ENCODE measurements at places on chromosomes 1 and 21. TPM values are rescaled to one million over a fixed set of nuclear protein-coding genes. Genes with fewer than 3 reads are reported as not detected.

DNA sequence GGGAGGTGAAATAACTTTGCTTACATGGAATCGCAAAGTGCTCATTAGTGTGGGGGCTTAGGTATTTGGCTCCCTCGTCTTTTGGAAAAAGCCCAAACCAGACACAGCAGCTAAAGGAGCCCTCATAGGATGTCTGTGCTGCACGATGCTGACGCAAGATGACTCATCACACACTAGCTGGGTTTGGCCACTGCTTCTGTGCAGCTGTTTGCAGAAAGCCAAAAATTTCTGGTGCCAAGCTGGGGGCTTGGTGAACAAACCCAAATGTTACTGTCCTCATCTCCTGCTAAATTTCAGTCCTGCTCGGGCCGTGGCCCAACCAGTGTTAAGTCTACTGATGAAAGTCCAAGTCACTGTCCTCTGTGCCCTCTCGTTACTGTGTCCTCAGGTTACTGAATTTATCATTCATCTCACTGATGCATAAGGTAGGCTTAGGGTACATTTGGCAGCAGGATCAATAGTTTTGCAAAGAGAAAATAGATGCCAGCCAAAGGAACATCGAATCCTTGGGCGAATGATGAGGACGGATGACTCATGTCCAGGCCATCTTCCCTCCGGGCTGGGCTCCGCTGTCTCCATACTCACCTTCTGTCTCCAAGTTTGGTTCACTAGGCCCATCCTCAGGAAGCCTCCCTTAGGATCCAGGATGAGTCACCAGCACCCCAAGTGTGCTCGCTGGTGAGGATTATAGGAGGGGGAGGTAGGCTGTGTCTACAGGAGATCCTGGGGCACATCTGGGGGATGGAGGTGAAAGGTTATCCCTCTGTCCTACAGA lies 177.7 kb downstream of the ADSS2 start:
- DNase-seq = peak; percentile 55

GRCh38 chr1:190494451-190494850 lies 16.8 kb upstream of the BRINP3 start:
- no peak for DNase-seq

DNA sequence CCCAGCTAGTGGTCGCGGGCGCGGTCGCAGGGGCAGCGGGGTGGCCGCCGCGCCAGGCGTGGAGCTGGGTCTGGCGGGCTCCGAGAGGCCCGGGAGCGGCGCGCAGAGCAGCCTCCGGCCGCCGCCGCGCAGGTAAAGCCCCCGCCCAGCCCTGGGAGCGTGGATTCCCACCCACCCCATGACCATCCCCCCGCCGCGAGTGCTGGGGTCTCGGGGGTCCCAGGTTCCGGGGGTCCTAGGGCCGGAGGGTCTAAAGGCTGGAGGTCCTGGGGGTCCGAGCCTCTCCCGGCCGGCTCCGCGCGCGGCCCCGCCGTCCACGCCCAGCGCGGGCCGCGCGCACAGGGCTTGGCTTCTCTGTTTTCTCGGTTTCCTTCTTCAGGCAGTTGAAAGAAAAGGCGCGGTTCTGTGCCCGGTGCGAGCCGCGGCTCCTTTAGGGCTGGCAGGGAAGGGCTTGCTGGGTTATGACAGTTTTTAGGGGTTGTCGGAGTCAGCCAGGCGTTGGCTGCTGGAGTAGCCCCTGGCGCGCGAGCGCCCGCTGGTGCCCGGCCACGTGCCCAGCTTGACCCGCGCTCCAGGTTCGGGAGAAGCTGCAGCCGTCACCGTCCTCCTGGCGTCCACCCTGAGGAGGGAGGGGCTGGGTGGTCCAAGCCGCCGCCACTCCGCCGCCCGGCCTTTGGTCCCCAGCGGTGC lies 359 bp downstream of the LRRC3 start:
- peak; percentile 60 for DNase-seq

- DNase-seq = no peak
Measured at GRCh38 chr1:30756545-30757351, 826 bp downstream of the LAPTM5 start.

SPATA1 gene
- polyA plus RNA-seq = 4.5 TPM

DNA sequence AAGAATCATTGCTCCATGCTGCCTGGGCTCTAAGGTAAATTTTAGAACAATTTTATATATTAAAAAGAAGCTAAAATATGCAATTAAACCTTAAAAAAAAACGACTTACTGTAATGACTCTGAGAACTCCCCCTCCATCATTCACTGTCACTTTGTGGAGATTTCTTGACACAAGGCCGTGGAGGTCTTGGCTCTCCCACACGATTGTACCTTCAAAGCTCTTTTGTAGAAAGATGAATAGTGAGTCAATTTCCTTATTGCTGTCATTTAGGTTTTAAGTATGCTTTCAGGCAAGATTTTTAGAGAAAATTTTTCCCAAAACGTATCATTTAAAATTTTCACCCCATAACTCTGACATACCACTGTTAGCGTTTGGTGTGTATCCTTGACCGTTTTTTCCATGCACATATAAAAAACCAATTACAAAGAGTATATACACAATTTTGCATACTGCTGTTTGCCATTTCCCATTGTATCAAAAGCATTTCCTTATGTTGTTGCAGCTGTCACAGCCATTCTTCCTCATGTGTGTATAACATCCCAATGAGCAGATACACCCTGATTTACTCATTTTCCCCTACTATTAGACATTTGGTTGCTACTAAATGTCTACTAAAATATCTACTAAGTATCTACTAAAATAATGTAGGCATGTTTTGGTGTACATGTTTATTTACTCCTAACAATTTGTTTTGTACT lies 33.4 kb downstream of the B3GALNT2 start:
- no peak for DNase-seq

DNA sequence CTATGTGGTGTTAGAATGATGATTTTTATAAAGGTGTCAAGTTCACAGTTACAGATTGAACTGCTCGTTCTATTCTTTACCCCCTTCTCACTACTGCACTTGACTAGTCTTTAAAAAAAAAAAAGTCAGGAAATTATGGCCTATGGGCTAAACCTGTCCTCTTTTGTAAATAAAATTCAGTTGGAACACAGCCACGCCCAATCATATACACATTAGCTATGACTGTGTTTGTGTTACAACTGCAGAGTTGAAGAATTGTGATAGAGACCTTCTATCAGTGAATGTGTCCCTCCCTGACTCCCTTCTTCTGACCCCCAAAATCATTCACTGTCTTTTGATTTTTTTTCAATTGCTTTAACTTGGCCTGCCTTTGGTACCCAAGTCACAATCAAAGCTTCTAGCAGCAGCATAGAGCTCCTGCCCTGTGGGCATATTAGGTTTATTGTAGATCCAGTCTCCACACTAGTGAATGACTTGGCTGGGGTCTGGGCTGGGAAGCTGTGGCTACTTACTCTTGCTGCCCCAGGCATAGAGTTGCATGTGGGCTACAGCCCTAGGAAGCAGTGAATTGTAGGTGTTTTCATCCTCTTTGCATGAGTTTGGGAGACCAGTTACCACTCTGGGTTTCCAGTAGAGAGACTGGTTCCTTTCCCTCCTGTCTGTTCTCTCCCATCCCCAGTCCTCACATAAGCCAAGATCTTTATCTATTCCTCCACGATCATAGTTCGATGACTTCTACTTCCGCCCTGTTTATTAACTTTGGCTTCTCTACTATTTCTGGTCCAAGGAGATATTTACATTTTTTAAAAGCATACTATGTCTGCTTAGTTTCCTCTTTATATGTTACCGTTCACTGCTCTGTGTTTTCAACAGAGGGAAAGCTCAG lies 249.9 kb downstream of the FMN2 start:
- no peak for DNase-seq

DNA sequence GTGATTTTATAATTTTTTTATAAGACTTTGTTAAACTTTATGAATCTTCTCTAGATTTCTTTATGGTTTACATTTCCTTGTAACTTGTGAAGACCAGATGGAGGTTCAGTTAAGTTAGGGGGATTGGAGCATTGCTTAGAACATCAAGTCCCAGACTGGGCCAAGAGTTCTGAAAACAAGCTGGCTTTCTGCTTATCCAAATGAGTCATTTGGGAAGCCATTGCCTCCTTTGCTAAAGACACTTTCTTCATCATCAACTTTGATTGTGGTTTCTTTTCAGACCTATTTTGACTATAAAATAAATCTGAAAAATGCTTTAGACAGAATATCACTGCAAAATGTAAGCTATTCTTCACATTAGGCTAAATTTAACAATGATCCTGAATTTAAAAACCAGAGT lies 446.8 kb downstream of the USP25 start:
- no peak for DNase-seq

- peak; percentile 78 for DNase-seq
Measured at GRCh38 chr1:177219554-177220458, 49.0 kb downstream of the BRINP2 start.

- no peak for DNase-seq
Measured at GRCh38 chr1:214997685-214998084, 84.9 kb upstream of the KCNK2 start.

GPR52 gene
- 0.88 TPM for polyA plus RNA-seq

- no peak for DNase-seq
Measured at GRCh38 chr21:38506661-38507281, 8.5 kb upstream of the ERG start.

Data from large intestine (tissue), 12 donors.